ENCODE measurements at places on chromosomes 3 and 15.

DNA sequence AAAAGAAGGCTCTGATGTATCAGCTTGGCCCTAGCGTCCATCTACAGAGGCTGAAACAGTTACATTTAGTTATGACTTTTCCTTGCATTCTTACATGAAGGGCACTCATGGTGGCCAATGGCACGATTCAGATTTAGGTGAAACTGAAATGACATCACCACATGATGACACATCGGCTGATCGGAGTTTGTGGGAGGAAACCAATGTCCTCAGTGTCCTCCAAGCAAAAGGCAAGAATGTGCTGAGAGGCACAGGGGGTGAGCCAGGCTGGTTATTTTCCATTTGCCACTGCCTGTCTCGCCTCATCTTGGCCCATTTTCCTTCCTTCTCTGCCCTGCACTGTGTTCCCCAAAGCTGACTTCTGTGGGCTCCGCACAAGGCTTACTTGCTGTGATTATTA, 34.4 kb downstream of the TARS3 start:
- DNase-seq, result no peak

DNA sequence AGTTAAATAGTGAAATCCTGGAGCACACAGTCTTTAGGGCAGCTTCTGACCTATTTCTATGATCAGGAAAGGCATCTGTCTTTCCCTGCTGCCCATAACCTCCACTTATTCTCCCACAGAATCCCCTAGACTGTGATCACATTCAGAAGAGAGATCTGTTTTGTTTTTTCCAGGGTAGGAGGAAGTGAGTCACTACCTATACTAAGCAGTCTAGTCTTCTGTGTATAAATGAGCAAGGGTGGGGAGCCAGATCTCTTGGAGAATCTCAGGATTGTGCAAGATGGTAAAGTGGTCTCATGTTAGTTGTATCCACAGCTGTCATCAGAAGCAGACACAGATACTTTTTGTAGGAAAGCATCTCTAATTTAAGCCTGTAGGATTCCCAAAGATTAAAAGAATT, 11.8 kb upstream of the FBXO22 start:
- no peak for DNase-seq

DNA sequence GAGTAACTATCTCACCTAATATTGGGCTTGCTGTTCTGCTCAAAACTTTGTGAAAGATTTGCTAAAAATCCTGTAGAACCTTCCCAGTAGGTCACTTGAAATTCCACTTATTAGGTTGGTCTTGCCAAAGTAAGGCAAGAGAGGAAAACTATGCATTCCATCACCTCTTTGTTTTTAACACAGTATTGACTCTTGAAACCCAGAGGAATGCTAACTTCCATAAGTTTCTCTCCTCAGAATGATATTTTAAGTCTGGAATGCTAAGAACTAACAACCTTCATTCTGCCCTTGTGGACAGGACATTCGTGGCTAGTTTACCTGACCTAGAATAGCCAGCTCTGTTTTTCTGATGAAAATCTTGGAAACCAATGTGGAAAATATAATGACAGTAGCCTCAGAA, 154.5 kb downstream of the TMCO5A start:
- no peak for DNase-seq

DNA sequence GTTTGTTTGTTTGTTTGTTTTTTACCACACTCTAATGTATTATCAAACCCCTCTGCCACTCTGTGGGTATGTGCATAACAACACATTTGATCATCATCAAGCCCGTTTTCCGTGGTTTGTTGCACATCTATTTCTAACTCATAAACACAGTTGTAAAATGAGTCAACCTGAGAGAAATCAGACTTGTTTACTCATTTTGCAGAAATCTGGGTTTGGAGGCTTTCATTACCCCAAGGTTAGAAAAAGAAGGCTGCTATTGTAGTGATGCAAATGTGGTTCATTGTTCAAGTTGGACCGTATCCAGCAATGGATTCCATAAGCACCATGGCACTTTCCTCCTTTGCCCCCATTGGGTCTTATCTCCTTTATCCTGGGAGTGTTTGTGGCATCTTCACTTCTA, 353.2 kb upstream of the SOX2 start:
- no peak for DNase-seq

- DNase-seq, result no peak
Observed at GRCh38 chr3:29195056-29195455, 85.8 kb upstream of the RBMS3 start.

All from vagina (tissue), 2 donors.